IMR-90 (cell line): ENCODE measurements at places on chromosomes 4 and X. TPM values are rescaled to one million over a fixed set of nuclear protein-coding genes. Genes with fewer than 3 reads are reported as not detected.

VCX2 gene
- not detected in 2 replicates for total RNA-seq

DKK2 gene
- 0.72 and 0.83 TPM in 2 replicates for total RNA-seq

TAF9B gene
- 21.5 and 35.3 TPM in 2 replicates for total RNA-seq

ABLIM2 gene
- total RNA-seq: under 0.01 TPM in 2 replicates

GRCh38 chr4:129821073-129821472 lies 725.1 kb downstream of the C4orf33 start:
- no peaks in the 10 kb centered on the region for H3K4me1 ChIP-seq
- H3K27ac ChIP-seq: no peak overlapping the region
- H3K27me3 ChIP-seq: no peaks in the 10 kb centered on the region
- H3K36me3 ChIP-seq: no peaks in the 10 kb centered on the region

TASL gene
- not detected in 2 replicates for total RNA-seq

DNA sequence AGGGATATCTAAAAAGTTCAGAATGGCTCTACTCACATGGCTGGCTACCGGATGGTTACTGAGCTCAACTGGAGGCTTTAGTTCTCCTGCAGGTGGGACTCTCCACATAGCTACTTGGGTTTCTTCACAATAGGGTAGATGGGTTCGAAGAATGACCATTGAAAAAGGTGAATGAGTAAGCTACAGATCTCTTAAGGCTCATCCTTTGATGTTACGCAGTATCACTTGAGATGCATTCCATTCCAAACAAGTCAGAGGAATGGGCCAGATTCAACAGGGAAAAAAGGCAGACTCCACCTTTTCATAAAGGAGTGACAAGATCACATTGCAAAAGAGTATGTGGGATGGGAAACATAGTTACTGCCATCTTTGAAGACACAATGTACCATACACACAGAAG lies 52.6 kb downstream of the DDX53 start:
- no peaks in the 10 kb centered on the region for H3K4me1 ChIP-seq
- DNase-seq: no peak
- no peak overlapping the region for H3K4me3 ChIP-seq
- no peaks in the 10 kb centered on the region for H3K27me3 ChIP-seq

GRCh38 chr4:101009471-101009870 lies 337.9 kb downstream of the PPP3CA start:
- H3K27ac ChIP-seq: no peak overlapping the region
- H3K27me3 ChIP-seq: no peaks in the 10 kb centered on the region
- H3K36me3 ChIP-seq: no peaks in the 10 kb centered on the region
- no peaks in the 10 kb centered on the region for H3K4me1 ChIP-seq
